HS-27A (cell line): ENCODE measurements at places on chromosomes 3 and 15.

GRCh38 chr15:101104141-101104540, 147.7 kb downstream of the CHSY1 start:
- DNase-seq = no peak

DNA sequence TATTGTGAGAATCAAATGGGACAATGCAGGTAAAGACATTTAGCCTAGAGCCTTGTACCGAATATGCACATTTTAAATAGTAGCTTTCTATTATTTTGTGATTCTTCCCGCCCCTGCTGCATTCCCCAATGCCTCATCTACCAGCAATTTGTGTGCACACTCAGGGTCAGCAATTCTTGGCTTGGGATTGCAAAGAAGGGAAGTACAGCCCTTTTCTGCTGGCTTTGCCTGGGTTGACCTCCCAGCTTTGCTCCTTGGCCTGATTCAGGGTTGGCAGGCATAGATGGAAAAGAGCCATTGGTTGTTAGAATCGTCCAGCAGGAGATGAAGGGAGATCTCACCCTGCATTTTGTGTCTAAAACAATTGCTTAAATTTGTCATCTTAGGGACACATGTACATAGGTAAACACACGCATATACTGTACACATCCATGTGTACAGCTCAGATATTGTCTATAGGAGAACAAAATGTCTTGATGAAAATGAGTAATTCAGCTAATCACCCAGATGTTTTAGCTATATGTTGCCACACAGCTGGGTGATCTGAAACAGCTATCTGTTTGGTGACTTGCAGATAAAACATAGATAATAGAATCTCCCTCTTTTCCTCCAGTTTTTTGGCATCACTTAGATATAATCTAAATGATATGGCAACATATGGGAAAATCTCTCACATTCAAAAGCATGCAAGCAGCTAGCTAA, 340.9 kb upstream of the TBL1XR1 start:
- no peak for DNase-seq

GRCh38 chr15:77546050-77546501, 86.6 kb downstream of the LINGO1 start:
- DNase-seq = peak; percentile 45

GRCh38 chr15:89383365-89384175, 48.9 kb upstream of the POLG start:
- peak; percentile 31 for DNase-seq

DNA sequence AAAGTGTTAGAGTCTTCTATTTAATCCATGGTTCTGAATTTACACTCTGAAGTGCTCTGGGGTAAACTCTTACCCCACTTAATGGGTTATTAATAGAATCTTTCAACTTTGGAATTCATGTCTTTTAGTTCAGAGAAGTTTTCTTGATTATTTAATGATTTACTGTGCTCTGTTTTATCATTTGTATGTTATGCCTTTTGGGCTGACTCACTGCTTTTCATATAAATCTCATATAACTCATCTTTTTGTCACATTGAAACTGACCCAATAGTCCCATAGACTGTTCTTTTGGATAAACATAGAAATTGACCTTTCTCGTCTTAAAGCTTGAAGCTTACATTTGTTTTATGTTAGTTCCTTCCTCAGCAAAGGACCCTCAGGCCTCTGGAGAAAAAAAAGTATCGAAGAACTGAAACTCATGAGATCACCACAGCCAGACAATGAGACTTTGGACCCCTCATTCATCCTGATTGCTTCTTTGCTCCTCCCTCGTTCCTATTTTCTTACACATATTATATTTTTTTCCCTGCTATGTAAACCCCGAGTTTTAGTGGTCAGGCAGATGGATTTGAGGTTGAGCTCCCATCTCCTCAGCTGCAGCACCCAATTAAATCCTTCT, 229.1 kb upstream of the CBLB start:
- DNase-seq = no peak

DNA sequence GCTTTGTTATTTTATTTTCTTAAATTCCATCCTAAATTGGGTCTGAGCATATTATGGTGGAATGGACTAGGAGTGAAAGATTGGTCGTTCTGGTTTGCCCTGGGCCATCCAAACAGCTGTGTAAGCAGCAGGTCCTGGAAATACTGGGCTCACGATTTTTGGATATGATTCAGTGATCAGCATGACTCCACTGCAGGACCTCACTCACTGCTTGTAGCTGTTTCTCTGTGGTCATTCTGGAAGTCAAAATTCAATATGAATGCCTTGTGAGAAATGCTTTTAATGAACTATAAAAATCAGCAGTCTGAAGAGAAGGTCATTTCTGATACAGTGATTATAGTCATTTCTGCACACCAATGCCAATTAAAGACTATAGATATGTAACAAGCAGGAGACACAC, 185.0 kb downstream of the RBMS3 start:
- DNase-seq = no peak

DNA sequence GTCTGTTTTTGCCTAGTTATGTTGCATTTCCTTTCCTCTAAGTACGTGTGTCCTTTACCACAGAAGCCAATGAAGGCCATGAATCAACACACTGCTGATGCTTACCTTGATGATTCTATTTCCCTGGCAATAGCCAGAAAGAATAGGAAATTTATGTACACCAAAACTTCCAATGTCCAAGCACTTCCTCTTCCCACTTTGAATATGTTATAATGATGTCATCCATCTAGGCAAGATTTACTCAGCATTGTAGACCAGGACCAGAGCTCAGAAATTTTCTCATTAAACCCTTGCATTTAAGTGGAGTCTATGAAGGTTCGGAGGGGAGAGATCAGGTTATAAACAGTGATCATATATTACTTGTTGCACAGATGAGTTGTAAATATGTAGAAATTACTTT, 126.0 kb downstream of the THRB start:
- no peak for DNase-seq

GRCh38 chr3:41986561-41986960, 24.7 kb upstream of the ULK4 start:
- DNase-seq = no peak

DNA sequence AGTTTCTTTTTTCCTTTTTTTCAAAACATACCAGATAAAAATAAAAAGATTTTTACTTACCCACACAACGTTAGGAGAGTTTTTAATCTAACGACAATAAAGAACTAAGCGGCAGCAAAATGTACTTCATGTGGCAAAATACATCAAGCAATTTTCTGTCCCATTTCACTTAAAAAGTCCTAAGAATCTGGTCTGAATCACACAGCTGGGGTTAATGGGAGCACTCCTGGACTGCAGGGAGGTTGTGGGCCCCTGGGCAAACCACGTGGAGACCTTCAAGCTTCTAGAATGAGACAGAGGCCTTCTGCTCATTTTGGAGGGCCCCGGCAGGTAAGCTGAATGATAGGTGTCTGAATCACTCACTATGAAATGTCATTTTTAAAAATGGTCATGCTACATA, 193.8 kb downstream of the RORA start:
- no peak for DNase-seq

- DNase-seq = no peak
Measured at GRCh38 chr3:156795890-156796481, 30.2 kb upstream of the LEKR1 start.

DNA sequence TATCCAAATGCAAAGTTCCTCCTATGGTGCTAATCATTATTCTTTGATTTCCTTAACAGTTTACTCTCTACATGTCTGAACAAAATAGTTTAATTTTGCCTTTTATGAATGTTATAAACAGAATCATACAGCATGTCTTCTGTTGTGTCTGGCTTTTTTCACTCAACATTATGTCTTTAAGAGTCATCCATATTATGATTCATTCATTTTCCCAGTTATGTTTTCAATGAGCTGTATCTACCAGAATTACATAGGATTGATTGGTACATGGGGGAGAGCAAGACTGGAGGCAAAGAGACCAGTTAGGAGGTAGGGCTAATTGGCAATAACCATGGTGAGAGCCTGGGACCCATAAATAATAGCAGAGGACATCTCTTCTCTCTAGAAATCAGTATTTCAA, 16.6 kb upstream of the RAP2B start:
- DNase-seq = no peak

GRCh38 chr3:143848704-143849103, 436 bp upstream of the SLC9A9 start:
- DNase-seq = no peak

- no peak for DNase-seq
Measured at GRCh38 chr3:141426404-141427034, 58.2 kb downstream of the ZBTB38 start.

- no peak for DNase-seq
Measured at GRCh38 chr3:100082714-100083113, 31.6 kb downstream of the FILIP1L start.

- peak; percentile 88 for DNase-seq
Measured at GRCh38 chr15:50908209-50909009, at the start of gene AP4E1. TSS of gene AP4E1 (plus strand) at chr15:50908683. CDS start at chr15:50908779, 96 bp downstream.

GRCh38 chr3:122151480-122151879, 32.0 kb upstream of the CASR start:
- DNase-seq = no peak

DNA sequence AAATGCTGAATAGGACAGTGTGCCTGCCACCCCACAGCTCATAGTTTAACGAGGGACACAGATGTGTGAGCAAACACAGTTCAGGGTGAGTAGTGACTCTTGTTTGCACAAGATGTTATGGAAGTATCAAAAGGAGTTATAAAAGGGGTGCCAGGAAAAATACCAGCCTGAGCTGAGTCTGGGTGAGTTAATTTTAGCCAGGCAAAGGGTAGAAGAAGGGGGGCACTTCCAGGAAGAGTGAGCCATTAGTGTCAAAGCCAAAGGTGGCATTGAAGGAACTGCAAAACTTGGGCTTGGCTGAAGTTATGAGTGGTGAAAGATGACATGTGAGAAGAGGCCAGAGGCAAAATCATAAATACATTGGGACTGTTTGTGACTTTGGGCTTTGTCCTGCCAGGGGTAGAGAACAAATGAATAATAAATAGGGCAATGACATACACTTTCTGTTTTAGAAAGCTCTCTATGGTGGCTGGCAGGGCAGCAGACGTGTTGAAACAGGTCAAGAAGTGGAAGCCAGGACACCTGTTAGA, 1.9 kb upstream of the SPPL2A start:
- no peak for DNase-seq

DNA sequence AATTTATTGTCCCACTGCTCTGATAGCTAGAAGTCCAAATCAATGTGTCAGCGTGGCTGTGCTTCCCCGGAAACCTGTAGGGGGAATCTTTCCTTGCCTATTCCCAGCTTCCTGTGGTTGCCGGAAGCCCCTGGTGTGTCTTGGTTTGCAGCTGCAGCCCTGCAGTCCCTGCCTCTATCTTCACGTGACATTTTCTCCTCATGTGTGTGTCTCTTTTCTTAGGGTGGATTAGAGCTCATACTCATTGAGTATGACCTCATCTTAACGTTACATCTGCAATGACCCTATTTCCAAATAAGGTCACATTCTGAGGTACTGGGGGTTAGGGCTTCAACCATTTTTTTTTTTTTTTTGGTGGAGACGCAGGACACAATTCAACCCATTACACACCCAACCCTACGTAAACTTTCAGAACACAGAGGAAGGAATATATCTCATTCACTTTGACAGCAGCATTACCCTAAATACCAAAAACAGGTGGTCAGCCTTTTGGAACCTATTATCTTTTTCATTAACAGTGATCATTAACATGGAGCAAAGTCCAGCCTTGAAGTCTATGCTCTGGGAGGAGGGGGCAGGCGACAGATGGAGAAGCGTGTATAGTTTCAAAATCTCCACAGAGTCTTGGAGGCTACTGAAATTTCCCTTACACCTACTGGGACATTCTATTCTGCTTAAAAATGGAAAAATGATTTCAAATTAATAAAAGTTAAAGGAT, 88.6 kb downstream of the RYK start:
- no peak for DNase-seq

DNA sequence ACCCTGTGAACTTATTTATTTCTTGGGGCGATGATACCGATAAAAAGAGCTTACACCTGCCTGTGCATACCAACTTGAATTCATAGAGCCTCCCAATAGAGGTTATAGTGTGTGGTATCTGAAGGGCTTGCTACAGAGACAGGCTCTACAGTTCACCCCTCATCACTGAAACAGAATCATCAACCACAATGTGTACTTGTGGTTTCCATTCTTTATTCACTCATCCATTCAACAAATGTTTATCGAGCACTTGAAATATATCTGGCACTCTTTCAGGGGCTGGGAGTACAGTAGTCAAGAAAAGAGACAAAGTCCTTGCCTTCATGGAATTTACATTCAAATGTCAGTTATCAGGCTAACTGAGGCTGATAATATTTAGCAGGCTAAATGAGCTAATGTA, 134.4 kb upstream of the SKOR1 start:
- no peak for DNase-seq

GRCh38 chr3:52446631-52447511, 2.0 kb upstream of the SEMA3G start:
- DNase-seq = no peak

DNA sequence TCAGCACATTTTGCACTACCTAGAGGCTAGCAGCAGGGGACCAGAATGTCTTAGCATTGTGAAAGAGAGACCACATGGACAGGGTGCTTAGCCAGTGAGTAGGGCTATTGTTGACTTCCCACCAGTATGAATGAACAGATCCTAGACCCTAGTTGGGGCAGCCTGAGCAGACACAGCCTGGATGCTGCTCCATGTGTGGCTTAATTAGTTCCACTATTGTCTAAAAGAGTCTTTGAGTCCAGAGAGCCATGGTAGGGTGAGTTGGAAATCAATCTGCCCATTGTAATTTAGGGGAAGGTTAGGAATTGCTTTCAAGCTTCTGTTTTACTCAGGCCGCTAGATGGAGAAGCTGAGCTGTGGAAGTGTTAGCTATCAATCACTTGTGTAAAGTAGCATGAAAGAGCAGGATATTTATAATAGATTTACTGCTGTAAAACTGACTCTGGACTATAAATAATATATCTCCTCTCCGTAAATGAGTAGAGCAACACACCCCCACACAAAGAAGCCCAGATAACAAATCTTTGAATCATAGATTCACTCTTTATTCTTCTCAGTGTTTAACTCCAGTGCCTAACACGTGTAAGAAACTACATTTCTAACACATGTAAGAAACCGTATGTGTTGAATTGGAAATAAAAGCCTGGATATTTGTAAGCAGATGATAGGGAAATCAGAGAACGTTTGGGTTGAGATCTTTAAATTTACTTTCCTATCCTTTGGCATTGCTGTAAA, 4.1 kb upstream of the GCSAM start:
- peak; percentile 11 for DNase-seq

- no peak for DNase-seq
Measured at GRCh38 chr3:155712008-155712407, 32.9 kb downstream of the PLCH1 start.

DNA sequence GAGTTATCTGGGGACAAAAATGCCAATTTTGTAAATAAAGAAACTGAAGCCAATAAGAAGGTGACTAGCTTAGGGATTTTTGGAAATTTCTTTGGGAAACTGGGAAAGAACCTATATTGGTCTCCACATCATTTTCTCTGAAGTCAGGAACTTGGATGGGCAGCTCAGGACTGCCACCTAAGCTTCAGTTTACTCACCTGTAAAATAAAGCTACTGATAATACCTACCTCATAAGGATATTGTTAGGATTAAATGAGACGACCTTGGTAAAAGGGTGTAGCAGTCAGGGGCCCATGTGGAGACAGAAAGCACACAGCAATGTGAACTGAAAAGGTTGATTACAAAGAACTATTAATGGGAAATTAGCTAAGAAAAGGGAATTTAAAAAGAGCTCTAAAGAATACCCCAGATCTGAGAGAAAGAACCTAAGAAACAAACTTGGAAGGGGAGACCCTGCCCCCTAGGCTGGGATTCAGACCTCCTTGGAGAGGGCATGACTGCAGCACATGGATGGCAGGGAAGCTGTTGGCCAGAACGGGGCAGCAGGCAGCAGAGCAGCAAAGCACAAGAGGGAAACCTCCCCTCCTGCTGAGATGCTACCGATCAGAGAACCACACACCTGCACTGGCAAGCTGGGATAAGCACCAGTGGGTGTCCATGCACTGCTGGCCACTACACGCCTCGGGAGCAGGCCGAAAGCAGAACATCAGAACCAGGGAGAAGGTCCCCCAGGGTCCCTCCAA, 83.7 kb upstream of the THBS1 start:
- no peak for DNase-seq
